Activated CD4-positive, alpha-beta T cell treated with anti-CD3 and anti-CD28 coated beads, Interleukin-2, amount 10 ng/mL, durations not matched to agents 7 days and 5 days (primary cell): ENCODE measurements at places on chromosomes 2 and 18.

DNA sequence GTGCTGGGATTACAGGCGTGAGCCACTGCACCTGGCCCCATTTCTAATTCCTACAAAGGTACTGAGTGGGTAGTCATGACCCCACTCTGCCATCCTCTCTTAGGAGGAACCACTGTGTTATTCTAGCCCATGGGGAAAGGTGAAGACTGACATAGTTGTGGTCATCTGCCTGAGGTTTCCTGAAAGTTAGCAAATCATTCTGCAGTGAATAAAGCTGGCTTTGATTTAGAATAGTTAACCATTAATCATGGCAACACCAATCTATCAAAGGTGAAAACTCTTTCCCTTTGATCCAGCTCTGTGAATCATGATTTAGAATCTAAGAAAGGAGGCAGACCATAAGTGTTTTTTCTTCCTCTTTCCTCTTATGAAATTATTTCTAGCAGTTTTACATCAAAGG is 50.8 kb downstream of the SUMO1 start:
- no peak for DNase-seq

DNA sequence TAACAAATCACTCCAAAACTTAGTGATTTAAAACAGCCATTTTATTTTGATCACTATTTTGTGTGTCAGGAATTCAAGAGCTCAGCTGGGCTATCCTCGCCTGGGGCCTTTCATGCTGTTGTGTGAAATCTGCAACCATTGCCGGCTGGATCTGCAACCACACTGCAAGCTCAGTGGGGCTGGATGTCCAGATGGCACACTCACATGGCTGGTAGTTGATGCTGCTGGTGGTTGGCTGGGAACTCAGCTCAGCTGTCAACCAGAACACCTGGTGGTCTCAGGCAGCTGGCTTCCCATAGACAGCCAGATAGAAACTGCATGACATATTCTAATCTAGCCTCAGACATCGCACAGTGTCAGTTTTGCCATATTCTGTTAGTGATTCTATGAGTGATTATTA is 30.6 kb upstream of the AP1S3 start:
- DNase-seq: no peak

DNA sequence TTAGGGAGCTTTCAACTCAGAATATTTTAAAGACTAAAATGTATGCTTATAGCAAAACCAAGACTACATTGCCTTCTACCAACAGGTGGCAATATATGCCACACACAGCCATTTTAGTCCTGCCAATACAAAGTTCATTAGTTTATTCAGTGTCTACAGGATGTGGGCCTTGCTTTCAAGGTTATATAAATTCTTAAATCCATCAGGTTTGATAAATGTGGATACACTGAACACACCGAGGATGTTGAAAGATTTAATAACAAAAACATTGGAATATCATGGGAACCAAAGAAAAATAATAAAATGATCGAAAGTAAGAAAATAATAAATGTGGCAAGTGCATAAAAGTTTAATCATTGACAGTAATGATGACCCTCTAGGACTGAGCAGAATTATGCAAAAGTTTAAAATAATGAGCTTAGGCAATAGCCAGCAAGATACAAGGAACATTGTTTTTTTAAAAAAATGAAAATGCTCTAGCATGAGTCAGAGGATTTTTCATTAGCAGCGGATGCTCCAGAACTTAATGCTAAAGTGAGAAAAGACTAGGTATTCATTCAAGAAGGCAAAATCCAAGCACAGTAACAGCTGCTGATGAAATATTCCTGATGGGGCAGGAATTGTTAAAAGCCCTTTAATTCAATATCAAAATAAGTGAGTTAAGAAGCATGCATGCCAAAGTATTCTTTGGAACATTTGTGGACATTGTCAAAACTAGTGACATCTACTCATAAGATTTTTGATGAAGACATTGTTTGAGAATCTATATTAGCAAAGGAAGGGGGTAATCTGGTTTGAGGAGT is 14.2 kb downstream of the SCN9A start:
- no peak for DNase-seq

- DNase-seq: no peak
Observed at GRCh38 chr2:18047213-18047611, 168.7 kb downstream of the KCNS3 start.

- no peak for DNase-seq
Observed at GRCh38 chr2:239018271-239019182, 170.6 kb downstream of the TWIST2 start.

DNA sequence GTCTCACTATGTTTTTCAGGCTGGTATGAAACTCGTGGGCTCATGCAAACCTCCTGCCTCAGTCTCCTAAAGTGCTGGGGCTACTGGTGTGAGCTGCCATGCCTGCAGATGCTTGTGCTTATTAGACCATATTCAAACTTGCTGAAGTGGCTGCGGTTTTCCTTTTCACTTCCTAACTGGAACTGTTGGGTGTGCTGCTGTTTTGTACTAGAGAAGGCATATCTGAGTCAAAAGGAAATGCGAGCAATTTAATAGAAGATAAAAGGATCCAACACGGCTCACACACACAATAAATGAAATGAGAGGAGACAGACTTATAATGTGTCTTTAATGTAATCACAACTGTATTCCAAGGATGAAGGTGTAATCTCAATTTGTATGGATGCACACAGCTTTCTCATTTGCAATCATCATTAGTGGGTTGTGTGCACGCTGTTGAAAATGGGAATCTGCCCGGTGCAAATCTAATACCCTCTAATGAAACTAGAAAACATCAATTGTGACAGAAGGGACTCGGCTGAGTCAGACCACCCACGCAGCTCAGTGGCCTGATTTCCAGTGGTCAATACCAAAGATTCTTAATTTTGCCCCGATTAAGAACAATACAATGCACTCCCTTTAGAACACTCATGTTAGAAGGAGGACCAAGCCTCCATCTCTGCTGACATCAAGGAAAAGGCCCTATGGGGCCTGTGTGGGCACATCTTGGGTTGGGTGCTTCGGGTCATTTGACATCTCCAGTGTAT is 532.7 kb downstream of the TDRD15 start:
- DNase-seq: no peak

- no peak for DNase-seq
Observed at GRCh38 chr2:24494410-24494809, 3.4 kb downstream of the NCOA1 start.

- DNase-seq: no peak
Observed at GRCh38 chr2:74198023-74198460, 373 bp upstream of the MTHFD2 start.

- no peak for DNase-seq
Observed at GRCh38 chr2:152620208-152620607, 97.1 kb downstream of the PRPF40A start.

GRCh38 chr2:25561136-25561850 is 112.1 kb downstream of the DTNB start:
- no peak for DNase-seq

DNA sequence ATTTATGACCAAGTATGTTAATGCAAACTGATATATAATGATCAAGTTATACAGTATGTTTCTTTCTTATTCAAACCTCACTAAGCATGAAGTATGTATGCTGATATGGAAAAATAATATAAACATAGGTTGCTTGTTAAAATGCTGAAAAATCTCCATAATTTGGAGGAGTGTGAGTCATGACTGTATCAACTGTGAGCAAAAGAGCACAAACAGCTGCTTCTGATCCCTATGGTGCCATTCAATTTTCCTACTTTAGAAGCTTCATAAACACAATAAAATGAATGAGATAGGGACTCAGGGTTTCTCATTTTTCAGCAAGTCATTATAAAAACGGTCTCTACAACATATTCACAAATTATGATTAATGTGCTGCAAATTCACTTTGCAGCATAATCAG is 129.9 kb upstream of the TFPI start:
- no peak for DNase-seq

DNA sequence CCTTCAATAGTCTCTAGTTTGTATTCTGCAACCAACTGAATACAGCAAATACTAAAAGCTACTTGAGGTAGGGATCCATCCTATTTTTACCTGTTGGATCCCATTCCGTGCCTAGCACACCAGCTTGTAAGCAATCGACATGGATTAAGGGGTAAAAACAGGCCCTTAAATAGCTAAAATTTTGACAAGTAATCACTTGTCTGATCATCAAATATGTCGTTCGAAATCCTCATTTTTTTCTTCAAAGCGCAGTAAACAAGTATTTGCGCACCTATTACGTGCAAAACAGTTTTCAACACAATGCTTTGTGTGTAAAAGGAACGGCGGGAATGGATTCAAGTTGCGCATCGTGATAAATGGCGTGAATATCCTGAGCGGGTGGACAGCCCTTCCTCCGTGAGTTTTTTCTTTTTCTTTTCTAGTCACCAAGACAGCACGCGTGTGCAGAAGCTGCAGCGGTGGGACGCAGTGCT is 1.4 kb upstream of the ACVR2A start:
- DNase-seq: no peak

DNA sequence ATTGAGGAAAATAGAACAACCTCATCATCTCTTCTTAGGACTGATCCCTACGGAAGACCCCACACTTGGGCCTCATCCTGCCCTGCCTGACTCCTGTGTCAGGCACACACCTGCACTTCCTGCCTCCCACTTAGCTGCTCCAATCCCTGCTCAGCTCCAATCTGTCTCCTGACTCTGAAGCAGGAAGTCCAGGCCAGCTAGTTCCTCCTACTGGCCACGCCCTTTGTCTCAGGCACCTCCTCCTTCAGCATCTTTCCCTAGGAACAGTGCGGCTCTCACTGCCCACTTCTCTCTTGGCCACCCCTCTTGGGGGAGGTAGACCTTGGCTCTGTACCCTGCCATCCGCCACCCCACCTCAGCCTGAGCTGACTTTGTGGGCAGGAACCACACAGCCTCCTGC is 135.8 kb downstream of the CELF4 start:
- no peak for DNase-seq

DNA sequence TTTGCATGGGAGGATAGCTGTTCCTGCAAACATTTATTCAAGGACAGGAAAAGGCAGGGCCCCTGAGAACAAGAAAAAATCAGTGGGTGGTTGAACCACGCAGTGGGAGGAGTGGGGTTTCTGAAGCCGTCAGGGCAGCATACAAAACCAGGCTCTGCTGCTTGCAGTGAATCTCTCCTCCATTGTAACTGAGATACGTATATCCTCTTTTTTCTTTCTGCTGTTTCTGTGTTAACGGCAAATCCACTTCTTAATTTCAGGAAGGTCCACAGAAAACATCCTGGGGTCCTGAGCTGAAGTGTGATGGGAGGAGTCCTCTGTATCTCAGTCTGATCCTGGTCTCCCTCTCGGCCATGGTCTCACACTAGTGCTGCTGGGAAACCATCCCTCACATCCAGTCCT is 27.2 kb upstream of the KCNF1 start:
- DNase-seq: no peak

DNA sequence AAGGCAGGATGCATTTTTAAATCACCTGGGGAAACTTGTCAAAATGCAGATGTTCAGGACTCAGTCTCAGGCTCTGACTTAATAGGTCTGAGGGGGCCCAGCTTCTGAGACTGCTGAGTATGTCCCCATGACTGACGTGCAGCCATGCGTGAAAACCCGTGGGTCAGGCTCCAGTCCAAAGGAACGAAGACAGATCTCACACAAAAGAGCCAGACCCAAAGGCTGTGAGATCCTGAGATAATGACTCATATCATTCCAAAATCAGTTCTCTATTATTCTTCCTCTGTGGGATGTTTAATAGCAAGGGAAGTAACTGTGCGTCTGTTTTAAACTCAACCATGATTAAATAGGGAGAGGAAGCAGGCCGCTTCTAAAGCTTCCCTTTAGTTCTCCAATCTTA is 107.4 kb upstream of the ACAA2 start:
- no peak for DNase-seq

- DNase-seq: no peak
Observed at GRCh38 chr2:175855236-175855635, 146.8 kb downstream of the LNPK start.

GRCh38 chr2:28393114-28393836 is 617 bp downstream of the FOSL2 start:
- peak; percentile 58 for DNase-seq

- DNase-seq: no peak
Observed at GRCh38 chr2:44103639-44104038, 65.0 kb upstream of the PPM1B start.

DNA sequence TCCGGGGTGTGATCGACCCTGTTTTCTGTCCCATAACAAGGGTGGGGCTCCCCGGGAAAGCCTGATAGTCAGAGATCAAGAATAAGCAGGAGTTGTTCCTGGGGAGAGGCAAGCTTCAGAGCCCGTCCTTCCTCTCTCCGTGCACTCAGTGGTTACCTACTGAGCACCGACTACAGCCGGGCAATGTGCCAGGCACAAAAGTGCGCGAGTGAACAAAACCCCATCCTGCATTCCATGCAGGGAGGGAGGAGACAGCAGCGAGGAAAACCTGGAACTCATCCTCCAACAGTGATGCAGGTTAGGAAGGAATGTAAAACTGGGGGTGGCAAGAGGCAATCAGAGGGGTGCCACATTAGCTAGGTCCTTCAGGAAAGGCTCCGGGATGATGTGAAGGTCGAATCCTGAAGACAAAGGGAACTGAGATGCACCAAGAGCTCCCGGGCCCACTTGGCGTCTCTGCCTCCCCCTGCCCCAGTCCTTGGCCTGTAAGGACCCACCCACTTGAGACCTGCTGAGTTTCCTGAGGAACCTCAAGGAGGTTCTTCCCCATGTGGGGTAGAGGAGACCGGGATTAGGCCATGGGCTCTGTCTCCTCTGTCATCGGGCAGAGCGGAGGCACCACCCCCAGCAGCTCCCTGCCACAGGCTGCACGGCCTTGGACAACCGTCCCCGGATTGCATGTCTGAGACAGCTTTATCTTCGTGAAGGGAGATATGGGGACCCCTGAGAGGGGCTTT is 198.2 kb downstream of the NDUFA10 start:
- DNase-seq: no peak

- DNase-seq: no peak
Observed at GRCh38 chr2:150587547-150588505, 100.4 kb upstream of the RND3 start.

- no peak for DNase-seq
Observed at GRCh38 chr2:204530464-204530805, 14.8 kb upstream of the PARD3B start.

DNA sequence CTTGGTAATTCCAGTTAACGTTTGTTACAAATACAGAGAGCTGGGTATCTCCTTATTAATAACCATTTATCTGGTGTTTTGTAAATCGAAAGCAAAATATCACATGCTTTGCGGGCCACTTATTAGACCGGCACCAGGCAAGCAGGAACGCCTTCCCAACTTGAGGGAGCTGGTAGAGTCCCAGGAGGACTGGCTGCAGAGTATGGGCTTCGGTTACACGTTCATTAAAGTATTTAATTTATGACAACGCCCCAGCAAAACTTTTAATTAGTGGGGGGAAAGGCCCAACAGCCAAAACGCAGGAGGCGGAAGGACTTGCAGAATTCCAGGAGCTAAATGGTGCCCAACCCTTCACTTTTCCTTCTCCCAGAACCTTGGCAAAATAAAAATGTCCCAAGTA is 3.7 kb downstream of the SMAD7 start:
- DNase-seq: no peak

- DNase-seq: no peak
Observed at GRCh38 chr2:39875182-39875913, 96.3 kb upstream of the THUMPD2 start.

DNA sequence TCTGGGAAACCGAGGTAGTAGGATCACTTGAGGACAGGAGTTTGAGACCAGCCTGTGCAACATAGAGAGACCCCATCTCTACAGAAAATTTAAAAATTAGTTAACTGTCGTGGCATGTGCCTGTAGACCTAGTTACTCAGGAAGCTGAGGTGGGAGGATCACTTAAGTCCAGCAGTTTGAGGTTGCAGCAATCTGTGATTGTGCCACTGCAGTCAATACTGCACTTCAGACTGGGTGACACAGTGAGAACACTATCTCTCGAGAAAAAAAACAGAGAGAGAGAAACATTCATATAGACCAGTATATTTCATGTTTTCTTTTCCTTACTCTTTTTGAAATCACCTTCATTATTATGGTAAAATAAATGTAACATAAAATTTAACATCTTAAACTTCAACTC is 290.7 kb upstream of the CYP26B1 start:
- DNase-seq: no peak
